ENCODE measurements at places on chromosomes 5 and 9. TPM values are rescaled to one million over a fixed set of nuclear protein-coding genes. Genes with fewer than 3 reads are reported as not detected.

Gene CDH9
- total RNA-seq = not detected

Gene RABL6
- total RNA-seq = 86.8 TPM

Gene CCDC192
- not detected for total RNA-seq

Gene CDO1
- not detected for total RNA-seq

Gene SLC34A3
- total RNA-seq = under 0.01 TPM
